Natural killer cell treated with Interleukin-12 subunit alpha and Interleukin-12 subunit beta and Interleukin-15 and Interleukin-18, amount 100 ng/mL, for 72 hours (primary cell): ENCODE measurements at places on chromosomes 4 and X.
A peak's percentile ranks its signal among the peaks of the same experiment; 100 is the strongest.

- DNase-seq = no peak
- H3K36me3 ChIP-seq = no peaks in the 10 kb centered on the region
- no peak overlapping the region for H3K4me3 ChIP-seq
- H3K27me3 ChIP-seq = no peaks in the 10 kb centered on the region
Measured at GRCh38 chr4:79404666-79405065, 3.4 kb downstream of the GK2 start.

- no peak for DNase-seq
- no peaks in the 10 kb centered on the region for H3K27me3 ChIP-seq
- no peak overlapping the region for H3K4me3 ChIP-seq
- no peaks in the 10 kb centered on the region for H3K36me3 ChIP-seq
- no peaks in the 10 kb centered on the region for H3K4me1 ChIP-seq
- H3K27ac ChIP-seq = no peak overlapping the region
Measured at GRCh38 chr4:81550388-81550859, 78.7 kb upstream of the RASGEF1B start.

- no peaks in the 10 kb centered on the region for H3K4me1 ChIP-seq
- H3K36me3 ChIP-seq = no peaks in the 10 kb centered on the region
- H3K27ac ChIP-seq = no peak overlapping the region
- peaks cover 30% of the 10 kb centered on the region for H3K27me3 ChIP-seq
- H3K4me3 ChIP-seq = no peak overlapping the region
- DNase-seq = no peak
Measured at GRCh38 chr4:108335081-108335480, 166.3 kb upstream of the LEF1 start.

DNA sequence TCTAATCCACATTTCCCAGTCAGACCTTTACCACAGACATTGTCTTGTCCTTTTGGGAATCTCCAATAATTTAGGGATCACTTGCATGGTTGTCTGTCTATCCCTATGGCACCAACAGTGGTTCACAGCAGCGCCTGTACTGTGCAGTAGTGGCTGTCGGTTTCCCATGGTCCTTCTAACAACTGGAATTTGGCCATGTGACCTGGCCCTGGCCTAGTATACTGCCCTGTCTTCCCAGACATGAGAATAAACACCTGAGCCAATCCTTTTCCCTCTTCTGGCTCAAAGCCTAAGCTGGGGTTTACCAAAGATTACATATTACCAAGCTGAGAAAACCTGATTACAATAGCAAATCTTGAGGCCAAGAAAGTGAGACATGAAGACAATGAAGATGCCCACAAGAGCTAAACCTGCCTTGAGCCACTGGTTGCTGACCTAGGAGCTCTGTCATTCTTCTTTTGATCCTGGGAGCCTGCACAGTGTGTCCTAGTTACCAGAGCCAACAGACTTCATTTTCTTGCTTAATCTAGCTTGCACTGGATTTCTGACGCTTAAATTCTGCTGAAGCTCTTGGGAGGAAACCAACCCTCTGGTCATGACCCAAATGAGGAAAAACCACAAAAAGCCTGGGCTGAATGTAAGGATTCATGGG, 92.1 kb downstream of the SCD5 start:
- no peaks in the 10 kb centered on the region for H3K36me3 ChIP-seq
- H3K4me1 ChIP-seq = no peaks in the 10 kb centered on the region
- H3K27me3 ChIP-seq = no peaks in the 10 kb centered on the region
- H3K27ac ChIP-seq = no peak overlapping the region

GRCh38 chrX:153537526-153538295, 20.3 kb downstream of the ATP2B3 start:
- no peaks in the 10 kb centered on the region for H3K4me1 ChIP-seq
- H3K27ac ChIP-seq = no peak overlapping the region
- H3K27me3 ChIP-seq = peaks cover 6% of the 10 kb centered on the region
- no peak overlapping the region for H3K4me3 ChIP-seq
- DNase-seq = no peak

GRCh38 chrX:71536285-71536684, 3.4 kb downstream of the OGT start:
- peaks cover 5% of the 10 kb centered on the region for H3K27me3 ChIP-seq
- peaks cover 29% of the 10 kb centered on the region for H3K36me3 ChIP-seq
- peaks cover 32% of the 10 kb centered on the region for H3K4me1 ChIP-seq
- peak overlapping the region; percentile 79 for H3K27ac ChIP-seq
- DNase-seq = no peak
- H3K4me3 ChIP-seq = peak overlapping the region; percentile 99

DNA sequence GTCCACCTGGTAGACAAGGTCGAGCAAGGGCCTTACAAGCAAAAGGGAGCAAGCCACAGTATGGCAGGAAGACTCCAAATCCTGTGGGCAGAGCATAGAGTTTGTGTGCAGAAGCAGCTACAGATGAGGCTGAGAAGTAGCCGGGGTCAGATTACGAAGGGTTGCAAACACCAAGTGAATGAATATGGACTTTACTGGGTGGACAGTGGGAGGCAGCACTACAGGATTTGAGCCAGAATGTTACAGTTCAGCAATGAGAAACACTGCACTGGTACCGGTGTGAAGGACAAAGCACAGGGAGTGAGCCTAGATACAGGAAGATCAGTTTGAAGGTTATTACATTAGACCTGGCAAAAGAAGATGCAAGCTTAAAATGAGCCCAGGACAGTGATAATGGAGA, 46.1 kb upstream of the HOPX start:
- no peak for DNase-seq
- H3K27ac ChIP-seq = no peak overlapping the region
- H3K27me3 ChIP-seq = no peaks in the 10 kb centered on the region
- peaks cover 3% of the 10 kb centered on the region for H3K4me1 ChIP-seq

DNA sequence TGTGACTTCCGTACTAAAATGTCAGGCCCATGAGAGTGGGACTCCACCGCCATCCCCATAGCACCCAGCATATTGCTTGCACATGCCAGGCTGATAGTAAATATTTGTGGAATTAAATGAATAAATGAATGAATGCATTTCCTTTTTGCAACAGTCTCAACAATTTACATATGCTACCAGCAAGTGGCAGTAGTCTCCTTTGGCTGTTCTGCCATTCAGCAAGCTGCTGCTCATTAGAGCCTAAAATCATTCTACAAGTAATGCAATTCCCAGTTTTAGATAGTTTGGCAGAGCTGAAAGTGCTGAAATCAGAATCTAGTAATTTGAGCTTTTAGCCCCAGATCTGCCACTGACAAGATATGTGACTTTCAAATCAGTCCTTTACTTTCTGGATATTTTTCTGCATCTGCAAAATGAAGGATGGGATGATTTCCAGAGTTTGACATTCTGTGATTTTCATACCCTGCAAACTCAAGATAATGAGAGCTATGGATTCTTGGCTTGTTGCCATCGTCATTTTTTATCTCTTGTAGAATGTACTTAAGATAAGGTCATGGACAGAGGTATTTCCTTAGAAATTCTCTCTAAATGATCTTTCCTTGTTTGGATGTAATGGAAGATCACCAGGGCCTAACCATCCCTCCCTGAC, 35.7 kb upstream of the INTS6L start:
- H3K27ac ChIP-seq = no peak overlapping the region
- no peak for DNase-seq
- H3K4me3 ChIP-seq = no peak overlapping the region

DNA sequence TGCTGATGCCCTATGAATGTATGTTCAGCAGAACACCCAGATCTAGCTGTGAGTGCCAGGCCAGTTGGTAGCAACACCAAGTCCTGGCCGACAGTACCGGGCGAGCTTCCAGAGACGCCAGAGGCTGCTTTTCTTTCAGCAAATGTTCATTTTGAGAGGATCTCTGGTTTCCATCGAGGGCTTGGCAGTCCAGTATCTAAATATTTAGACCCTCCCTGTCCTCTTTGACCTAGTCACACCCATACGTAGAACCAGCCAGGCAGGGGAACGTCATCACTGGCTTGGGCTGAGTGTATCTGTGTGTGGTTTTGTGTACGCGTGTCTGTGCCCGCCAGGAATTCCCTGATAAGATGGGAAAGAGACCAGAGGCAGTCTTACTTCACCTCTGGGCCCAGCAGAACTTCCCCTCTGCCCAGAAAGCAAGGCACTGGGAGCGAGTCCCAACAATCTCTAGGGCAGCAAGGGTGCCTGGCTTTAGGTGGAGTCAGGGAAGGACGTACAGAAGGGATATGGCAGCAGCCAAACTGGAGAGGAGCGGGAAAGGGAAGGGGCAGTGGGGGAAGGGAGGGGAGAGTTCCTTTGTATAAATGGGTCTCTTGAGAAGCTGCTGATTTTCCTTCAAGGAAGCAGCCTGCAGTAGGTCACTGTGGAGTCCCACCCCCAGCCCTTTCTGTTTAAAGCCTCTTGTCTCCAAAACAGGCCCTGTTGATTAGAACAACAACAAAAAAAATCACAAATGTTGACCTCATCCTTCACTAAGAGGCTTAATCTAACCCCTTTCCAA, 15.0 kb upstream of the ELF4 start:
- H3K36me3 ChIP-seq = no peaks in the 10 kb centered on the region
- H3K27me3 ChIP-seq = no peaks in the 10 kb centered on the region
- H3K4me3 ChIP-seq = no peak overlapping the region

GRCh38 chr4:183411291-183411861, 33.1 kb upstream of the CDKN2AIP start:
- no peaks in the 10 kb centered on the region for H3K27me3 ChIP-seq
- no peaks in the 10 kb centered on the region for H3K36me3 ChIP-seq
- H3K4me3 ChIP-seq = no peak overlapping the region
- H3K27ac ChIP-seq = no peak overlapping the region

DNA sequence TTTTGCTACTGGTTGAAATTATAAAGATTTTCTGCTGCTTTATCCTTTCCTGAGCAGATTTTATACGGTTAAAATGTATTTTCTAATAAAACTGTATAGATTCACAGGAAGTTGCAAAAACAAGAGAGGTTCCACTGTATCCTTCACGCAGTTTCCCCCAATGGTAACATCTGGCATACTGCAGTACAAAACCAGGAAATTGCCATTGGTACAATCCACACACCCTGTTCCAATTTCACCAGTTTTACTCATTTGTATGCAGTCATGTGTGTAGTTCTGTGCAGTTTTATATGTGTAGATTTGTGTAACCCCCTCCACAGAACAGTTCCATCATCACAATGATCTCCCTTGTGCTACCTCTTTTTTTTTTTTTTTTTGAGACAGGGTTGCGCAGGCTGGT, 20.0 kb downstream of the DDX3X start:
- no peaks in the 10 kb centered on the region for H3K27me3 ChIP-seq
- H3K4me3 ChIP-seq = no peak overlapping the region
- peaks cover 5% of the 10 kb centered on the region for H3K36me3 ChIP-seq
- peak overlapping the region; percentile 45 for H3K27ac ChIP-seq
- no peak for DNase-seq
- peaks cover 17% of the 10 kb centered on the region for H3K4me1 ChIP-seq

DNA sequence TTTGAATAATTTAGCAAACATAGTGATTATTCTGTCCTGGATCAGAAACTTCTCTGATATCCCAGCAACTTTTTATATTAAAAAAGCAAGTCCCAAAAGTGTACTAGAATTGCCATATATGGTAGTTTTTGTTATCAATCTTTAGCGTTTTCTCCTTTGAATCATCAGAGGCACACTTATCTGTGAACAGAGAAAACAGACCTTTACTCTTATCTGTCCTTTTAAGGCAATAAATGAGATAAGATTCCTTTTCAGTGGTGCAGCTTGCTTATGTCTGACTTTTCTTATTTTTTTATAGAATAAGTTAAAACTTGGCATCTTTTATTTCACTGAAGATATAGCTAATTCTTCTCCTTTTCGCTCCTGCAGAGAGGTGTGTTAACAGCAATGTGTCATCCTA, 458.1 kb upstream of the PCDH10 start:
- no peak for DNase-seq
- H3K27me3 ChIP-seq = no peaks in the 10 kb centered on the region
- no peak overlapping the region for H3K27ac ChIP-seq
- no peaks in the 10 kb centered on the region for H3K4me1 ChIP-seq
- H3K4me3 ChIP-seq = no peak overlapping the region
- peaks cover 4% of the 10 kb centered on the region for H3K36me3 ChIP-seq

DNA sequence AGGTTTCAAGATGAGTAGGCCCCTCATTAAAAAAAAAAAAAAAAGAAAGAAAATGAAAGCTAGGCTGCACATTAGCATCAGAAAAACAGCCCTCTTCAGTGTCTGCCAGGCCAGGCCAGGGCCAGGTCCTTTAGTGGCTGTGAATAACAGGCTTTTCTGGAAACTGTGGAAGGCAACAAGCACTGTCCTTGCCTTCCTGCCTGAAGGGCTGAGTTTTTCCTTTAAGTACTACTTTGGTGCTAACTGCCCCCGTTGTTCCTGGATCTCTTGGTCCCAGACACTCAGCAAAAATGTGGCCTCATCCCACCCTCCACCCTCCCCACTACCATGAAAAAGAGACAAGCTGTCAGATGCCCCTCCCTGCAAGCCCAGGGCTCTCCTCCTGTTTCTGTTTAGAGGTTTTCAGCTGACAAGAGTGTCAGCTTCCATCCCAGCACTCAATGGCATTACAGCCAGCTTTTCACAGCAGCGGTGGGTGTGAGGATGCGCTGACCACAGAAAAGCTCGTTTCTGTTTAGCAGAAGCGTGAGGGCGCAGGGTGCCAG, 174.2 kb downstream of the NHS start:
- peaks cover 4% of the 10 kb centered on the region for H3K4me1 ChIP-seq
- H3K36me3 ChIP-seq = no peaks in the 10 kb centered on the region
- DNase-seq = no peak
- no peaks in the 10 kb centered on the region for H3K27me3 ChIP-seq
- H3K27ac ChIP-seq = no peak overlapping the region
- no peak overlapping the region for H3K4me3 ChIP-seq

- peak overlapping the region; percentile 60 for H3K27ac ChIP-seq
- peaks cover 33% of the 10 kb centered on the region for H3K4me1 ChIP-seq
- peak overlapping the region; percentile 88 for H3K4me3 ChIP-seq
- no peaks in the 10 kb centered on the region for H3K27me3 ChIP-seq
- peak; percentile 61 for DNase-seq
- H3K36me3 ChIP-seq = peaks cover 5% of the 10 kb centered on the region
Measured at GRCh38 chr4:109434007-109434971, 674 bp downstream of the SEC24B start.

- no peaks in the 10 kb centered on the region for H3K27me3 ChIP-seq
- no peaks in the 10 kb centered on the region for H3K4me1 ChIP-seq
- H3K36me3 ChIP-seq = no peaks in the 10 kb centered on the region
- no peak overlapping the region for H3K27ac ChIP-seq
Measured at GRCh38 chr4:186820391-186820891, 96.8 kb upstream of the FAT1 start.

DNA sequence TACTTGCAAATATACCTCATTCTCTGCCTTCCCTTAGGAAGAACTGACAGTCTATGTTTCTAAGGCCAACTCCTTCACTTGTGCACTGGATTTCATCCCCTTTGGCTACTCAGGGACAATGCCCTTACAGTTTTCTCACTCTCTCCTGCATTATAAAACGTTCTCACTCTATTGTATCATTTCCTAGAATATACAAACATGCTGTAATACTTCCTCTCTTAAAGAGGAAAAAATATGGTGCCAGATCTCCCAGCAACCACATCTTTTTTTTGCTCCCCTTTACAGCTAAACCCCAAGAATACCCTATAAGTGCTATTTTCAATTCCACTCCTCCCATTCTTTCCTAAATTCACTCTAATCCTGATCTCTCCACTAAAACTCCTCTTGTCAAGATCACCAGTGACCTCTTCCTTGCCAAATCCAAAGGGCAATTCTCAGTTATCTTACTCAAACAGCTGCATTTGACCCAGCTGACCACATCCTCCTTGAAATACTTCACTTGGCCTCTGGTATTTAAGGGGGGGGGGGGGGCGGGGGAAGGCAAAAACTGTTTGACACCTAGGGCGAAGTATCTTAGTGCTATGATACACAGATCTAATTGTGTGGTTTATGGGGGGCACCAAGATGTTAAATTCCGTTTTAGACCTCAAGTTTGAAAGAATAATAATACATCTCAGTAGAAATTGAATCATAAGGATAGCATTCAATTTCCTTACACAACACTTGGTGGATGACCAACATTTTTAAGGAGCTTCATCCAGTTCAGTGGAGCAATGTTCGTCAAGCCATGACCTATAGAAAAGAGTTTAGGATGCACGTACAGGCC, 1.6 kb downstream of the RCHY1 start:
- H3K27me3 ChIP-seq = no peaks in the 10 kb centered on the region
- H3K4me3 ChIP-seq = no peak overlapping the region
- H3K36me3 ChIP-seq = peaks cover 23% of the 10 kb centered on the region
